Right lobe of liver (tissue), 6 donors: ENCODE measurements at places on chromosomes 4 and X.

DNA sequence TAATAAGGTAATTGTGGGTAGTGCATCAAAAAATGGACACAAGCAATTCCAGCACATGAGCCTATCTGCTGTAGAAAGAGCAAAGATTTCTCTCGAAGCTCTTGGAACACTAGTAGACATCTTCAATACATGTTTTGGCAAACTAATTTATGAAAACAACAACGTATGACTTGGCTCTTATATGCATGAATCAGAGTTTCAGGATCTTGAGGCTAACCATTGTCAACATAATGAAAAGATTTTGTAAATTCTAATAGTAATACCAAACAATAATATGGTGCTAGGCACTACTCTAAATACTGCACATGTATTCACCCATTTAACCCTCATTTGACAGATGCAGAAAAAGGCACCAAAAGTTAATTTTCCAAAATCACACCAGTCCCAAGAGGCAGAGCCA lies 25.1 kb upstream of the ANKRD50 start:
- no peak for DNase-seq

DNA sequence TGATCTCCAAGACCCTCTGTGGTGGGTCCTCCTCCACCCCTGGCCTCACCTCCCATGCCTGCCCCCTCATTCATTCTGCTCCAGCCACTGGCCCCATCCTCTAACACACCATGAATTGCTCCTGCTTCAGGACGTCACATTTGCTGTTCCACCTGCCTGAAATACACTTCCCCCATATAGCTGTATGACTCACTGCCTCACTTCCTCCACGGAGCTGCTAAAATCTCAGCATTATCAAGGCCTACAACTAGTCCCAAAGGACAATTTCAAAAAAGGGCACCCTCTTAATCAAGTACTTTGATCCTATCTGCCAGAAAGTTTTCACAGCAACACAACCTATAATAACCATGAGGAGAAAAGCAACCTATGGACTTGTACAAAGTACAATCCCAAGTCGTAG lies 43.6 kb upstream of the PHOX2B start:
- DNase-seq, result no peak

GRCh38 chrX:152901816-152902501 lies 4.1 kb downstream of the ZNF185 start:
- DNase-seq, result no peak

DNA sequence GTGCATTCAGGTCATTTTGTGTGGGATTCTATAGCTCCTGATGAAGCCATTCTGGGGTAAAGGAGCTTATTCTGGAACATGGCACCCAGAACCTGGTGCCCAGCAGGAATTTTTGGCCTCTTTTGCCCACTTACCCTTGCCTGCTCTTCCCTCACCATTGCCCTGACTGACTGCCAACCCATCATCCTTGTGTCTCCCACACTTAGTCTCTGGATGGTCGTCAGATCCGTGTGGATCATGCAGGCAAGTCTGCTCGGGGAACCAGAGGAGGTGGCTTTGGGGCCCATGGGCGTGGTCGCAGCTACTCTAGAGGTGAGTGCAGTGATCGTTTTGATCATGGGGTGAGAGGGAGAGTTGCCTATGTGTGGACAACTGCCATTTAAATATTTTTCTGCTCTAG lies 1.8 kb downstream of the RBM3 start:
- no peak for DNase-seq

DNA sequence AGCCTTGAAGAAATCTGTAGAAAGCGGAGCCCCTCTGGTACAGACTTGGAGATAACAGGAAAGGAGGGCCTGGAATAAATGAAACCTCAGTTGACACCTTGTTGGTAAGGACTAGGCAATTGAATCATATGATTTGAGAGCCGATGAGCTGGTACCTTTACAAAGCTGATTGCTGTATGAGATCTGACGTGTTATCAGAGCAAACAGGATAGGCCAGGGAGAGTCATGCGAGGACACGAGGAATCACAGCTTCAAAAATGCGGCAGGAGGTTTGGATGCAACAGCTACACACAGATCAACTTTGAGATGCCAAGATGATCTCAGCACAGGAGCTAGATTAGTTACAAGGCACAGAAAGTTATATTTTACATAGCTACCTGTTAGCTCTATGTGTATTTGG lies 7.4 kb upstream of the SLC10A4 start:
- no peak for DNase-seq

GRCh38 chrX:154714925-154715324 lies 36.0 kb downstream of the GAB3 start:
- DNase-seq, result no peak

DNA sequence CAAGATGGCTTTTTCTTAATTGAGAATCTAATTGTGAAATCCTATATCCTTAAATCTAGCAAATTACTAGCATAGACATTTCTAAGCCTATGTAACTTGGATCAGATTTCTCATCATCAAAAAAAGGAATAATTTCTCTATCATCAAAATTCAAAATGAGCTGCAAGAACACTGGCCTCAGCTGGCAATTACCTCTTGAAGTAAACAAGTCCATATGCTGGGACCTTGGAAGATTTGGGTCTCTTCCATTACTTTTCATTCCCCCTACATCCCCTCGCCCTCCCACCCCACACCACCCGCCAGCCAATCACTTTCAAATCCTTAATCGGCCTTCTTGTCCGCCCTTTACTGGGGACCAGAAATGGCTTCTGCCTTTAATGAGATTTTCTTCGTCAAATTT lies 23.3 kb upstream of the MBTPS2 start:
- no peak for DNase-seq

GRCh38 chr4:112176596-112176995 lies 31.3 kb downstream of the FAM241A start:
- no peak for DNase-seq

GRCh38 chr4:154390324-154390723 lies 101.3 kb downstream of the DCHS2 start:
- DNase-seq, result no peak

DNA sequence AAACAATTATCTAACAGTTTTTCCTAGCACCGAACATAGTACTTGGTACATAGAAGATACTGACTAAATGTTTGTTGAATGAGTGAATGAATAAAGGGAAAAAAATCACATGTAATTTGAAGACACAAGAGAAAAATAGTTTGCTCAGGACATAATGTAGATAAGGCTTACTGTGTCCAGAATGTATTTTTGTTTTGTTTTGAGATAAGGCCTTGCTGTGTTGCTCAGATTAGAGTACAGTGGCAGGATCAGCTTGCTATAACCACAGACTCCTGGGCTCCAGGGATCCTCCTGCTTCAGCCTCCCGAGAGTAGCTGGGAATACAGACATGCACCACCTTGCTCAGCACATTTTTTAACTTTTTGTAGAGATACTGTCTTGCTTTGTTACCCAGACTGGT lies 6.5 kb downstream of the FAM199X start:
- no peak for DNase-seq

- no peak for DNase-seq
Observed at GRCh38 chr4:13548059-13548983, 4.0 kb upstream of the NKX3-2 start.

DNA sequence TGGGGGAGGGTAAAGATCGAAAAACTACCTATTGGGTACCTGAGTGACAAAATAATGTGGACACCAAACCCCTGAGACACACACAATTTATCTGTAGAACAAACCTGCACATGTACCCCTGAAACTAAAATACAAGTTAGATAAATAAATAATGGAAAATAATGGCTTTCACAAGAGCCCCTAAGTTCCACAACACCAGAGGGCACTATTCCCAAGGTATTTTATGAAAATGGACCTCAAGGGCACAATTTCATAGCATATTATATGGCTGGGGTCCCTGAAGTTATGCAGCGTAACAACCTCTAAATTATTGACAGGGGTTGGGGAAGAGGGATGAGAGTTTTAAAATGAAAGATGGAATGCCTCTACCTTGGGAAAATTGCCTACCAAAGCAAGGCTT lies 81.3 kb upstream of the TMEM33 start:
- no peak for DNase-seq

GRCh38 chr4:70842761-70843435 lies 3.2 kb upstream of the GRSF1 start:
- no peak for DNase-seq

DNA sequence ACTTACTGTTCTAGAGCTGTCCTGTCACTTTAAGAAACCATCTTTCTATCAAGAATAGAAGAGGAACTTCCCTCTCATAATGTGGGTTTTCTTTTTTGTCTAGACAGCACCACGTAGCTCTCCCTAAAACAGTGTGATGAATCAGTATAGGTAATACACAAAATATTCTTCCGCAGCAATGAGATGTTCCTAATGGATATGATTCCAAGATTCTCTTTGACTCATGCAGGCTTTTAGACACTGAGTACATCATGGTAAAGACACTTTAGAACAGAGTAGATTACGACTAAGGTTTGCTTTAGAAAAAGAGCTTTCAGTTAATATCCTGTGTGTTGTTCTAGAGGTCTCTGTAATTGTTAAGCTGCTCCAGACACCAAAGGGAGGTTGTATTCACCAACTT lies 69.8 kb downstream of the PTTG2 start:
- no peak for DNase-seq

DNA sequence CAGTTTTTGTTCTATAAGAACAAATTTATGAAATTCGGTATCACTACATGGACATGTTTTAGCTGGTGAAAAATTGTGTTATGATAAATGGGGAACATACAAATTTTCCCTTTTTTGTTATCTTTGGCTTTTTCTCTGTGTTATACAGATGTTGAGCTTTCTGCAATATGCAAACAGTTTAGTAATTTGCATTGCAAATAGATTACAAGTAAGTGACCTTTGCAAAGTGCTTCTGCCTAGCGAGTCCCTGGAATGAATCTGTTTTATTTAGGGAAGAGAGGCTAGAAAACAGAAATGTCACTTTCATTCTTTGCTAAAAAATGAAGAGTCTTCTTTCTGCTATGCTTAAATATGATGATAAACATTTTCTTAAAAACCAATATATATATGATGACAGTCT lies 461.0 kb downstream of the RPA4 start:
- no peak for DNase-seq

- no peak for DNase-seq
Observed at GRCh38 chr4:74890341-74890740, 42.6 kb upstream of the PARM1 start.

GRCh38 chr4:40843696-40844095 lies 93.9 kb downstream of the NSUN7 start:
- no peak for DNase-seq

DNA sequence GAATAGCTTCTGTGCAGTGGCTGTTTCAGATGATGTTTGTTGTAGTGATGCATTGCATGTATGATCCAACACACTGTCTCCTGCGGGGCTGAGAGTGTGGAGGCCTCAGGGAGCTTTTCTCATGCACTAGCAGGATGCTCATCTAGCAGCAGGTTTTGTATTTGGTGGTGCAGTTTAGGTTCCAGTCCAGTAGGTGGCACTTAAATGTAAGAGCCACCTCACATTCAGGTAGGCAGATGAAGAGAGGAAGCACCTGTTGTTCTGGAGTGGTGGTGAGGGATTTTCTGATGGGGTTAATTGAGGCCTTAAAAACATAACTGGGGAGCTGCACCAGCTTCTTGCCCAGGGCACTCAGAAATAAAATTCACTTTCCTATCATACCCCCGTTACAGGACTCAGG lies 300.9 kb downstream of the SPIN4 start:
- DNase-seq, result no peak

DNA sequence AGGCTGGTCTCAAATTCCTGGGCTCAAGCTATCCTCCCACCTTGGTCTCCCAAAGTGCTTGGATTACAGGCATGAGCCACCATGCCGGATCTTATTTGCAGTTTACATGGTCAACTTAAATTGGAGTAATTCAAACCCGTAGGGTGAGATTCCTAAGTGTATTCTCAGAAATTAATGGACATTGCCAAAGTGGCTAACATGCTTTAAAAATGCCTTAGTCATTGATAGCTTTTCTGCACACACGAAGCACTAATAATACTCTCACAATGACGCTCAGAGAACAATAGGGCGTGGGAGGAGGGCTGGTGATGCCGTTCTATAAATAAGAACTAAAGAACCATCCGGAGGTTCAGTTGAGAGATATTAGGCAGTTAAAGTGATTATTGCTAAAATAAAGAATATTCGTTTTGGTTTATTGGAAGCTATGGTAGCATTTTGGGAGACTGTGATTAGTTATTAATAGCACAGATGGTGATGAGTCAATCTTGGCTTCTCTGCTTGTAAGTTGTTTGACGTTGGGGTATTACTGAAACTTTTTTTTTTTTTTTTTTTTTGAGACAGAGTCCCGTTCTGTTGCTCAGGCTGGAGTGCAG lies 79.1 kb downstream of the TRAPPC11 start:
- no peak for DNase-seq

DNA sequence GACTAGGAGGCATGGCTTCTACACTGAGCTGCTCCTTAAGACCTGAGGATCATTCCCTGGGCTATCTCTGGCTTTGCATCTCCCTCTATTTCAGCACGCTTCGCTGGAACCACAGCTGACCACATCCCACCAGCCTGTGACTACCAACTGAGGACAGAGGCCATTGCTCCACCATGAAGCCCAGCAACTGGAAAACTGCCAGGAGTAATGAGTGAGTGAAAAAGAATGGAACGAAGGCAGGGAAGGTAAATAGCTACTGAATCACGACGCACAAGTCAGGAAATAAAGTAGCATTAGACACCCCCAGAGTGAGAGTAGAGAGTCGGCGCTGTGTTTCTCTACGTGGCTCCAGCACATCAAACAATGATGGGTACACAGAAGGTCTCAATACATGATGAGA lies 314.7 kb downstream of the LDB2 start:
- DNase-seq, result no peak

- DNase-seq, result no peak
Observed at GRCh38 chr4:3353752-3354454, 61.1 kb downstream of the RGS12 start.

- no peak for DNase-seq
Observed at GRCh38 chr4:121784975-121785374, 16.1 kb upstream of the EXOSC9 start.

- no peak for DNase-seq
Observed at GRCh38 chr4:100306018-100306417, 115.8 kb upstream of the DDIT4L start.

DNA sequence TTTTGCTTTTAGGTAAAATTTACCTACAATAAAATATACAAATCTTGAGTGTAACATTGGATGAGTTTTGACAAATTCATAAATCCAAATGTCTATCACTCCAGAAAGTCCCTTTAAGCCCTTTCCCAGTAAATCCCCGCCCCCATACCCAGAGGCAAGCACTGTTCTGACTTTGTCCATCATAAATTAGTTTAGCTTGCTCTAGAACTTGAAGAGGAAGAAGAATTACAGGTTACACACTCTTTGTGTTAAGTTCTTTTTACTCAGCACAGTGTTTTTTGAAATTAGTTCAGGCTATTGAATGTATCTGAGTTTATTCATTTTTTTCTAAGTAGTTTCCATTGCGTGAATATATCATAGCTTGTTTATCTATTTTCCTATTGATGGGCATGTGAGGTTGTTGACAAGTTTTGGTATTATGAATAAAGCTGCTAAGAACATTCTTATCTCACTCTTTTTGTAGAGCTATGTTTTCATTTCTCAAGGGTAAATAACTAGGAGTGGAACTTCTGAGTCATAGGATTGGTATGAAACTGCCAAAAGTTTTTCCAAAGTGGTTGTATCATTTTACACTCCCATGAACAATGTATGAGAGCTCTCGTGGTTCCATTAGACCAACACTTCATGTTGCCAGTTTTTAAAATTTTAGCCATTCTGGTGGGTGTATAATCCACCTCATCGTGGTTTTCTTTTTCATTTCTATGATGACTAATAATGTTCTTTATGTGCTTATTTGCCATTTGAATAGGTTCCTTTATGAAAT lies 22.4 kb upstream of the HPSE start:
- DNase-seq, result no peak
